ENCODE measurements at places on chromosomes 1 and 21.

DNA sequence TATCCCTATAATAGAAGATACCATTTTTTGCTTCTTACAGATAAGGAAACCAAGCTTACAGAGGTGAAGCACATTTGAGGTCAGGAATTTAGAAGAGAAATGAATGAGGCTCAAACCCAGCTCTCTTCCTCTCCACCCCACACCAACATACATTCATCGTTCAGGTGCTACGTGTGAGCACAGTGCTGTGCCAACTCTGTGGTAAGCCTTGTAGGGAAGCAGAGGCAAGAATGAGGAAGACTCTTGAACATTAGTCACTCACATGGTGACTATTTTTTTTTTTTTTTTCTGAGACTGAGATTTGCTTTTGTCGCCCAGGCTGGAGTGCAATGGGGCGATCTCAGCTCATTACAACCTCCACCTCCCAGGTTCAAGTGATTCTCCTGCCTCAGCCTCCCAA is 314.0 kb downstream of the NTNG1 start:
- DNase-seq: no peak

- no peak for DNase-seq
Observed at GRCh38 chr21:35096959-35097358, 47.9 kb upstream of the RUNX1 start.

DNA sequence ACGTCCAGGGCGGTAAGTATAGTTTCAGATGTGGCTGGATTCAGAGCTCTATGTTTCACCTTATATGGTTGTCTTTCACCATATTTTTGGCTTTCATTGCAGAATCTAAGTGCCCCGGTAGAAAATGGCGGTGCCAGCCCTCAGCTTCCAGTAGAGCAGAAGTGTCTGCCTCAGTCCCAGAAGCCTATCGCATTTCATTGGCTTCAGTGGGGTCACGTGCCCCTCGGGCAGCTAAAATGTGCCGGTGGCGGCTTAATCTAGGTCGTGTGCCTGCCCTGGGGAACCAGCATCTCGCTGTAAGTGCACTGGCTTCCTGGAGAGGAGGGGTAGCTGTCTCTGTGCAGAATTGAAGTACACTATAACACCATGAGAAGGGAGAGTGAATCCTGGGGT is 107.4 kb upstream of the MAGI3 start:
- DNase-seq: no peak

GRCh38 chr1:64163970-64164369 is 39.5 kb upstream of the UBE2U start:
- no peak for DNase-seq

GRCh38 chr1:212618466-212619210 is 10.1 kb downstream of the ATF3 start:
- no peak for DNase-seq

DNA sequence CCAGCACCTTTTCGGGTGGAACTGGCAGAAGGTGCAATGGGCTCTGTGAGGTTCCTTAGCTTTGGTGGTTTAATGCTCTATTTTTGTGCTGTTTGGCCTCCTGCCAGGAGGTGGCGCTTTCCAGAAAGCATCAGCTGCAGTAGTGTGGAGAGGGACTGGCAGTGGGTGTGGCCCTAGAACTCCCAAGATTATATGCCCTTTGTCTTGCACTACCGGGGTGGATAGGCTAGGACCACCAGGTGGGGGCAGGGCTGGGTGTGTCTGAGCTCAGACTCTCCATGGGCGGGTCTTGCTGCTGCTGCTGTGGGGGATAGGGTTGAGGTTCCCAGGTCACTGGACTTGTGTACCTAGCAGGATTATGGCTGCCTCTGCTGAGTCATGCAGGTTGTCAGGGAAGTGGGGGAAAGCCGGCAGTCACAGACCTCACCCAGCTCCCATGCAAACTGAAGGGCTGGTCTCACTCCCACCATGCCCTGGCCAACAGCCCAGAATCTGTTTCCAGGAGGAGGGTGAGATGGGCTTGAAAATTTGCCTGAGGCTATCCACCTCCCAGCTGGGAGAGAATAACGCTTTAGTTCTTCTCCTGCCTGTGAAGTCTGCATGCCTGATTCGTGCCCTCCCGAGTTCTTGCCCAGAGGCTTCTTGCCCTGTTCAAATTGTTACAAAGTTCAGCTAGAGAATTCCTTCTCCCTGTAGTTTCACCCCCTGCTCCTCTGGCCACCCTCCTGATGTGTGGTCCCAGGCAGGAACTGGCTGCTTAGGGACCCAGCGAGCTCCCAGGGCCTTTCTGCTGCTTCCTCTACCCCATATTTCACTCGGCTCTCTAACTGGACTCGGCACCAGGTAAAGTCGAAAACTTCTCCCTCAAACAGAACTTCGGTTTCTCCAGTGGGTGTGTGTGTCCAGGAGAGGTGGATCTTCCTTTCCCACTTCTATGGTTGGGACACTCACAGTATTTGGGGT is 76.5 kb upstream of the BTG3 start:
- no peak for DNase-seq

DNA sequence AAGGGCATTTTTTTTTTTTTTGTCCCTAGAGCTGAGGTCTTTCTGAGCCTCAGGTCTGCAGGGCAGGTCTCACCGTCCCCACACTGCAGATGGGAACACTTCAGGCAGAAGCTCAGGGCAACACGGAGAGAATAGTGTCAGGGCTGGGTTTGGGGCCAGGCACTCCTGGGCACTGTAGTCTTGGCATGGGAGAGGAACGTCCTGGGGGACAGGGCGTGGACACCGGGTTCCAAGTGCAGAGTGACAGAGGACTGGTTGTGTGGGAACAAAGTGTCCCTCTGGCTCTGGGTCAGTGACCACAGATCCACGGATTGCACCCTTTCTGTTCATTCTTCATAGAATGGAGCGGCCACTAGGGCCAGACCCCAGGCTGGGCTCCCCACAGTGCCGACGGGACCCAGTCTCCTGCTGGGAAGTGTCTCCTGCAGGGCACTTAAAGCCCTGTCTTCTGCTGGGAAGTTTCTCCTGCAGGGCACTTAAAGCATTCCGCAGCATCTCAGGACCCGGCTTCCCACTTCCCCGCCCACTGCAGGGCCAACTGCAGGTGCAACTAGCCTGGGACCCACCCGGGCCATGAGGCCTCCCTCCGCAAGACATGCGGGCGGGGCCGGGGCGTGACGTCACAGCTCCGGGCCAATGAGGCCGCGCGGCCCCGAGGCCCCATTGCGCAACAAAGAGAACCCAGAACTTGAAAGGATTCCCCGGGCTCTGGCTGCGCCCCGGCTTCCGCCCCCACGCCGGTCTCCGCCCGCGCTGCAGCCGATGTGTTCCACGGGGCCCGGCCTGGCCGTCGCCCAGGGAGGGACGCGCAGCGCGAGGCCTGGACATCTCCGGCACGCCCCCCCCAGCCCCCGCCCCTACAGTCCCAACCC is 1.2 kb downstream of the GPR153 start:
- no peak for DNase-seq

DNA sequence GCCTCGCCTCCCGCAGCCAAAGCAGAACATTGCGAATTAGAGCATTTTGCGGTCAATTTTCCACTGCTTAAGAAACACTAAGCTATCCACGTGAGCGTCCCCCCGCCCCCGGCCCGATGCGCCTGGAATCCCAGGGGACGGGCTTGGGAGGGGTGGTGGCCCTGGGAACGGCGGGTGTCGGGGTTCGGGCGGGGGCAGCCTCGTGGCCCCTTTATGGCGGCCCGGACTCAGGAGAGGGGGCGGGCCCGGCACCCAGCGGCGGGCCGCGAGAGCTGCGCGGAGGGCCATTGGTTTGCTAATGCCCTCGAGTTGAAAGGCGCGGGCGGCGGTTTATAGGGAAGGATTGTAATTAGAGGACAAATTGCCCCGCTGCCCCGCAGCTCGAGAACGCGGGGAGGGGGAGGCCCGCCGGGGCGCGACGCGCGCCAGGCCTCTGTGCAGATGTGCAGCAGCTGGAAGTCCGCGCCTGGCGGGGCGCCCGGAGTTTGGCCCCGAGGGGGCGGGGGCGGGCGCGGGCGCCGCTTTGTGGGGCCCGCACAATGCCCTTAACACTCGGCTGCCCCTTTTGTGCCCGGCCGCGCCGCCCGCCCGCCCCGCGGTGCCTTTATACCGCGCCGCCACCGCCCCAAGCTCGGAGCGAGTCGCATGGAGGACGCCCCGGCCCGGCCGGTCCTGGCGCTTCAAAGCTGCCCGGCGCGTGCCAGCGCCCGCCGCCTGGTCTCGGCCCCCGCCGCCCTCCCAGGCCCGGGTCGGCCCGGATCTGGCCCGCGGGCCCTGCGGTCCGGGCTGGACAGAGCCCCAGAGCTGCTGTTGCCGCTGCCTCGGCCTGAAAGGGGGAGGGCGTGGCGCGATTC is 1.9 kb upstream of the HES3 start:
- DNase-seq: no peak

DNA sequence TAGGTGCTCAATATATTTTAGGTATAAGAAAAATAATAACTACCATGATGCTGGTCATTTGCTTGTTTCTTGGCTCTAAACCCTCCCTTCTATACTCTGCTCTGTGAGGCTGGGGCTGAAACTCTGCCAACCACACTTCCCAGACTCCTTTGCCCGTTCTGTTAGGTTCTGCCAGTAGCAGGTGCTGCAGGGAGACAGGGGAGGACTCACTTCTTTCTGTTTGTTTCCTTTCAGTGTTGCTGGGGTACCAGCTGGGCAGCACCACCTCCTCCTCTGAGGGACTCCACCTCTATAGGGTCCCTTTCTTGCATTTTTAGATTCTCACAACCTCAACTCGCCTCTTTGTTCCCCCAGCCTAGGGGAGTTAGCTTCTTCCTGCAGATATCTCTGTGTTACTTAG is 17.0 kb upstream of the SH2D2A start:
- no peak for DNase-seq

GRCh38 chr1:230754796-230755195 is 7.6 kb downstream of the CAPN9 start:
- DNase-seq: no peak

GRCh38 chr21:46145840-46146691 is 9.3 kb downstream of the FTCD start:
- DNase-seq: no peak

GRCh38 chr1:167473761-167474160 is 44.6 kb downstream of the CD247 start:
- DNase-seq: no peak

GRCh38 chr1:89285745-89286380 is 13.2 kb upstream of the GBP5 start:
- no peak for DNase-seq

DNA sequence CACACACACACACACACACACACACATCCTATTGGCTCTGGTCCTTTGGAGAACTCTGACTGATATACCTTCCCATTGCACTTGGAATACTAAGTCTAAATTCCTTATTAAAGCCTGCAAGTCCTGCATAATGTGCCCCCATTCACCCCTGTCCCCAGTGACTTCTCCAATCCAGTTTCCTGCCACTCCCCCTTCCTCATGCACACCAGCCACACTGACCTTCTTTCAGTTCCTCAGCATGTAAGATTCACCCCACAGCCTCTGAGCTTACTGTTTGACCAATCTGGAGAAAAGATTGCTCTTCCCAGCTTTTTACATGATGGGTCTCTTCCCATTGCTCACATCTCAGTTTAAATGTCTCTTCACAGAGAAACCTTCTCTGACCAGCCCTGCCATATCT is 146.6 kb downstream of the TBX15 start:
- no peak for DNase-seq

- no peak for DNase-seq
Observed at GRCh38 chr1:170267317-170267716, 121.6 kb downstream of the NTMT2 start.

DNA sequence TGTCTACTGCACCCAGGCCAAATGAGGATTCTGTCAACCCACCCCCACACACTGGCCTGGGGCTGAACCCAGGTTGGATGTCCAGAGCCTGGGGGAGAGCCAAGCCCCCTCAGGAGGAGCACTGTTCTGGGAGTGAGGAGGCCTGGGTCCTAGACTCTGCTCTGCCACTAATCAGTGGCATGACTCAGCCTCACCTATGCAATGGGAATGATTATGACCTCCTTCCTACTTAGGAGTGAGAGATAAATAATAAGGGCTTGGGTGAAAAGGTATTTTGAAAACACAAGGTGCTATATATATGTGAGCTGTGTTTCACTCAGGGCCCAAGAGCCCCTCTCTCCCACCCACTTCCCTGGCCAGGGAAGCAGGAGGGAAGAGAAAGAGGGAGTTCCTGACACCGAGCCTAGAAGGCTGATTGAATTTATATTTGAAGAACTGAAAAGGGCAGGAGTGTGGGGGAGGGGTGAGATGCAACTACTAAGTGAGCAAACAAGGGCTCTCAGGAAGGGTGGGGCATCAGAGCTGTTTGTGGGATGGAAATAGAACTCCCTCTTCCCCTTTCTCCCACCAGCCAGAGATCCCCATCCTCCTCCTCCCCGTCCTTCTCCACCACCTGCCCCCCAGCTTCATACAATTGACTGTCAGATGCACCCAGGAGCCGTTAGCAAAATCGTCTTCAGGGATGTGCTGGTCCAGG is 8.2 kb downstream of the IGSF9 start:
- no peak for DNase-seq

- peak; percentile 40 for DNase-seq
Observed at GRCh38 chr1:165717918-165718515, 19.7 kb upstream of the ALDH9A1 start.

DNA sequence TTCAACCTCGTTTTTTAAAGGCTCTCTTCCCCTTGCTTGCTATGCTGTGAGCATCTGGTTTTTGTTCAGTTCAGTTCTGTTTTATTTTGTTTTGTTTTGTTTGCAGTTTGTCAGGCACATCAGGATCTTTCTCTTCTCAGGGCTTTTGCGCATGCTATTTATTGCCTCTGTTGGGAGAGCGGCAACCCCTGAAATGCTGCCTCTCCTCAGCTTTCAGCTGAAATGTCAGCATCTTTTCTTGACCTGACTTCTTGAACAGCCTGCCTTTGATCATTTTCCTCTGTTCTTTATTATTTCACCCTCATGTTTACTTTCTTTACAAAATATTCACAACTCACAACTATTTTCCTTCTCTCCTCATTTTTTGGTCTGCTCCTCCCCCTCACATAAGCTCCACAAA is 50.4 kb upstream of the RC3H1 start:
- no peak for DNase-seq

GRCh38 chr1:209547626-209548025 is 35.9 kb upstream of the CAMK1G start:
- DNase-seq: no peak

DNA sequence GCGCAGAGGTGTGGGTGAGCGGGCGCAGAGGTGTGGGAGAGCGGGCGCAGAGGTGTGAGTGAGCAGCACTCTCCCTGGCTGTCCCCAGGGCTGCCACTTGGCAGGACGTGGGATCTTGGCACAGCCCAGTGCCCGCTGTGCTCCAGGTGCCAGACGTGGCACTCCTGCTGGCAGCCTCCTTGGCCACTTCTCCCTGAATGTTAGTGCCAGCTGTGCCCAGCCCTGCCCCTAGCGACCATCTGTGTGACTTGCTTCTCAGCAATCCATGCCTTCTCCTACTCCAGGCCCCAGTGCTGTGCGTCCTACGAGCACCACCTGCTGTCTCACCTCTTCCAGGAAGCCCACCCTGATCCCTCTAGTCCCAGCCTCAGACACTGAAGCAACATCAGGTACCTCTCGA is 30.5 kb downstream of the KRTAP10-1 start:
- no peak for DNase-seq

GRCh38 chr1:238199325-238199724 is 308.6 kb upstream of the ZP4 start:
- no peak for DNase-seq

DNA sequence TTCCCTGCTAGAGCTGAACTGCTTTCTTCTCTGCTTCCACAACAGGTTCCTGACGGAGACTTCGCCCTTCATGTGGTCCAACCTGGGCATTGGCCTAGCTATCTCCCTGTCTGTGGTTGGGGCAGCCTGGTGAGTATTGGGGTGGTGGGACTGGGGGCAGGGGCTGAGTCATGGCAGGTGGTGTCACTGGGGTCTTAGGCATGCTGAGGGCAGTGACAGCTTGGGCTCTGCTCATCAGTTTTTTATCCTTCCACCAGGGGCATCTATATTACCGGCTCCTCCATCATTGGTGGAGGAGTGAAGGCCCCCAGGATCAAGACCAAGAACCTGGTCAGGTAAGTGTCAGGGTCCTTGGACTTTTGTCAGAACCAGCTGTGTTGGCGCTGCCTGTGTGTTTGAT is 1.3 kb downstream of the ATP6V0B start:
- no peak for DNase-seq

All from GM04504 (cell line).